ENCODE measurements at places on chromosomes 12 and 14.

GRCh38 chr12:5713599-5714081 is 231.4 kb downstream of the ANO2 start:
- no peak for DNase-seq

GRCh38 chr14:57245941-57246340 is 22.8 kb downstream of the EXOC5 start:
- no peak for DNase-seq

GRCh38 chr12:93100610-93101009 is 171.5 kb upstream of the EEA1 start:
- no peak for DNase-seq

- DNase-seq: no peak
Observed at GRCh38 chr12:109927622-109928021, 27.5 kb downstream of the TCHP start.
